ENCODE measurements at places on chromosomes 16 and 17. TPM values are rescaled to one million over a fixed set of nuclear protein-coding genes. Genes with fewer than 3 reads are reported as not detected.

GRCh38 chr16:87581857-87582215 is 20.5 kb upstream of the JPH3 start:
- DNase-seq: no peak

KRT24 gene
- total RNA-seq: not detected

PLD2 gene
- 8.6 TPM for total RNA-seq

HID1 gene
- total RNA-seq: 17.1 TPM

DNA sequence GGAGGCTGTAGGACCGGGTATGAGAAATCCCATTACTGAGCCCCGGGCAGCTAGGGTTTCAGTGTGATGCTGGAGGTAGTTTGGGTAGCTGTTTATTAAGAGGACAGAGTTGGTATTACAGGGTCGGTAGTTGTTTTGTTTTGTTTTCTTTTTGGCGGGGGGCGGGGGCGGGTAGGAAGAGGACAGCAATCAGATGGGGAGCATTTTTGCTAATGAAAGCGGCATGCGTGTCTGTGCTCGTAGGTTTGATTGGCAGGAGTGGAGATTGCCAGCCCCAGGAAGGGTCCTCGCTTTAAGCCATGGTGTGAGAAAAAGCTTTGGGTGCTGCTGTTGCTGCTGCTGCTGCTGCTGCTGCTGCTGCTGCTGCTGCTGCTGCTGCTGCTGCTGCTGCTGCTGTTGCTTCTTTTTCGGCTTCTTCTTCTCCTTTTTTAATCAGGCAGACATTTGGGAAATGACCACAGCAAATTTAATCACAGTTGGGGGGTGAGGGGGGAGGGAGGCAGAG is 498.5 kb upstream of the ZFHX3 start:
- DNase-seq: no peak

- no peak for DNase-seq
Measured at GRCh38 chr17:55005520-55005919, 37.0 kb downstream of the STXBP4 start.

ZG16 gene
- total RNA-seq: not detected

DNA sequence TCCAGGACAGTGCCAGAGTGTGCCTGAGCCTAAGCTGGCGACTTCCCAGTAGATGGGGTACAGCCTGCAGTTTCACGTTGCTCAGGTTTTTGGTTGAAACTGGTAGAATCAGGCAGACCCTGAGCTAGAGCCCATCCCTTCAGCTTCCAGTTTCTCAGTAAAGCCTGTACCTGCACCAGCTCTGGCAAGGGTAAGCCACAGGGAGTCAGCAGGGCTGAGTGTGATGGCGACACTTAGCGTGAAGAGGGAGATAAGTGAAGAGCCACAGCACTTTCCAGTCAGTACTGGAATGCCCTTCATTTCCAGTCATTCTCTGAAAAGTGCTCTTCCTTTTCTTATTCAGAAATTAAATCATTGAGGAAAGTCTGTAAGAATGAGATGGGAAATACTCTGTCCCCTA is 22.4 kb downstream of the PLD6 start:
- no peak for DNase-seq

E4F1 gene
- 27.3 TPM for total RNA-seq

DNA sequence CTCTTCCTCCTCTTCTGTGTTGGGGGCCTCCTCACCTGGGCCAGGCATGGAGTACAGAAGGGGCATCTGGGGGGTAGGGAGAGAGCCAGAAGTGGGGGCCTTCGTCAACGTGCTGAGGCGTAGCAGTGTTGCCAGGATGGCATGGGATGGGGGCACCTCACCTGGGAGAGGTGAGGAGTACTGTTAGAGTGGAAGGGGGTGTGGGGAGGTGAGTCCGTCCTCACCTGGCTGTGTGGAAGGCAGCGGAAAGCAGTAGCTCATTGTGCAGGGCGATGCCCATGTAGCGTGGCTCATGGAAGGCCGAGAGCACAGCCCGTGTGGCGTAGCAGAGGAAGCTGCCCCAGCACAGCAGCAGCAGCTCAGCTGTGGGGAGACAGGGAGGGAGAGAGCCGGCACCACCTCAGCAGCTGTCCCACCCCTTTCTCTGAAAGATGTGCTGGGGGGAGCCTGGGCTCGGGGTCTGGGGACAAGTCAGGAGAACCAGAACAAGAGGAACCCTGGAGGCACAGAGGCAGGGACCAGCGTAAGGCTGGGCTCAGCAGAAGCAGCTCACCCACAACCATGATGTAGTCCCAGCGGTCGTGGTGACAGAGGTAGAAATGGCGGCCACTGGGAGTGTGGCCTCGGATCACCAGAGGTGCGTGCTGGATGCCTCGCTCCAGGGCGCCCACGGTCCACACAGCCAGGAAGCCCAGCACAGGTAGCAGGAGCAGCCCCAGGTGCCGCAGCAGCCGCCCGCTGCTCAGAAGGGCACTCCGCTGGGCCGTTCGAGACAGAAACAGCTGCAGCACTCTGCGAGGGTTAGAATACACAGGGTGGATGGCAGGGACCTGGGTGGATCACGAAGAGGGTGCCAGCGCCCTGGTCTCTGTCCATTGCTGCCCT is 9.0 kb downstream of the GPR179 start:
- DNase-seq: no peak

- no peak for DNase-seq
Measured at GRCh38 chr16:86783636-86784626, 205.6 kb downstream of the FOXL1 start.

- DNase-seq: no peak
Measured at GRCh38 chr16:76265434-76266045, 11.7 kb upstream of the CNTNAP4 start.

GRCh38 chr17:20908313-20909267 is 134.2 kb downstream of the USP22 start:
- DNase-seq: peak; percentile 91

KRTAP4-1 gene
- not detected for total RNA-seq

DNA sequence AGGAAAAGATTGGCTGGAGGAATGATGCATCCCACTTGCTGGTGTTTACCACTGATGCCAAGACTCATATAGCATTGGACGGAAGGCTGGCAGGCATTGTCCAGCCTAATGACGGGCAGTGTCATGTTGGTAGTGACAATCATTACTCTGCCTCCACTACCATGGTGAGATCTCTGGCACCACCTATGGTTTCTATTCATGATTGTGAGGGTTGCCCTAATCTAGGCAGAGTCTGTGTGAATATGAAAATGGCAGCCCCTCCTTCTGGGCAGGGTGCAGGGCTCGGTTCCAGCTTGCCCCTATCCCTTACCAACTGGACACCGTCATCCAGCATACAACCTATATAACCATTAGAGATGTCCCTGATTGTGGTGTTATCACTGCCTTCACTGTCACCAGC is 33.4 kb downstream of the ITGB3 start:
- DNase-seq: no peak

DNA sequence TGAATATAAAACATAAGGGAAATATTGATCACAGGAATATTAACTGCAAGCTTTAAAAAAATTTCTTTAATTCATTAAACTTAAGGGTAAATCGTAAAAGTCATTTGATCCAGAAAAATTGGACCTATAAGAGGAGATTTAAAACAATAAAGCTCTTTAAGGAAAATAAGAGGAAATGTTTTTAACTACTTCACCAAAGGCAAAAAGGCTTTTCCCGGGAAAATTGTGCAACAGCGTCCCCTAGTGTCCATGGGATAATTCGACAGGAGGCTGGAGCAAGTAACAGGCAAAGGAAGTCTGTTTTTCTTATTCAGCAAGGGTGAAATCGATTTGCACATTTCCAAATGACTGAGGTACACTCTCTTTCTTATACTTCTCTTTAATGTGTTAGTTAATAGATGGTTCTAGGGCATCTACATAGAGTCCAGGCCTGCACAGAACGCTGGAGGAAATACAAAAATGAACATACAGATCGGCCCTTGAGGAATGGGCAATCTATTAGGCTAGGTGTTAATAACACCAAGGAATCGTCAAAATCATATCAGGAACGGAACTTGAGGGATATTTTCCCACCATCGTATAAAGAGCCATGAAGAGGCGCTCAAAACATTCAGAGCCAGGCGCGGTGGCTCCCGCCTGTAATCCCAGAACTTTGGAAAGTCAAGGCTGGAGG is 61.4 kb downstream of the ZNF18 start:
- DNase-seq: peak; percentile 40

GRCh38 chr16:55052741-55053415 is 122.2 kb downstream of the IRX5 start:
- no peak for DNase-seq

PLEKHH3 gene
- total RNA-seq: 2.0 TPM

DNA sequence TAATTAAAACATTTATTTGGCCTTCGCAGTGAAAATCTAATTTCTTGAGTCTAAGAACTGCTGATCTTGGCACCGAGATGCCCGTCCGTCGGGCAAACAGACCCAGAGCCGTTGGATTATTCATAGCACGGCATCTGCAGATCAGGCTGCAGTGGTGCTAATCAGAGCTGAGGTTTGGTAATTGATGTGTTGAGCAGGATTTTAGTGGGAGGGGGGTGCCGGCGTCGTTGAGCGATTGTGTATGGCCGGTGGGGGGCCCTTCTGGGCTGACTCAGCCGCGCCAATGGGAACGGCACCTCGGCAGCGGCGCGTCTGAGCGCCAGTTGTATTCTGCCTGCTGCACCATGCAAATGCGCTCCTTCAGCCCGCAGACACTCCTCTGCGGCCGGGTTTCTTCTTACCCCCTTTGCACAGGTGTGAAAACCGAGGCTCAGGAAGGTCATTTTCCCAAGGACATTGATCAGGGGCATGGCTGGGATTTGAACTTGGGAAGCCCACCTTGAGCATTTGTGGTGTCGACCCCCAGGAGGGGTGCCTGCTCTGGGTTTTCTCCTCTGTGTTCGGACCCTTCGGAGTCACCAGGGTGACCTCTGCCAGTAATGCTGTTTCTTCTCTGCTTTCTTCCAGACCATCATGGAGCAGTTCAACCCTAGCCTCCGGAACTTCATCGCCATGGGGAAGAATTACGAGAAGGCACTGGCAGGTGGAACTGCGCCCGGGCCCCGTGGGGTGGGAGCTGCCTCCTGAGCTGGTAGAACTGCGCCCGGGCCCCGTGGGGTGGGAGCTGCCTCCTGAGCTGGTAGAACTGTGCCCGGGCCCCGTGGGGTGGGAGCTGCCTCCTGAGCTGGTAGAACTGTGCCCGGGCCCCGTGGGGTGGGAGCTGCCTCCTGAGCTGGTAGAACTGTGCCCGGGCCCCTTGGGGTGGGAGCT is 18.4 kb downstream of the BAIAP2 start:
- DNase-seq: no peak

- DNase-seq: no peak
Measured at GRCh38 chr16:766008-766819, 5.7 kb downstream of the MSLN start.

GRCh38 chr17:45404870-45405249 is 27.8 kb downstream of the ARHGAP27 start:
- DNase-seq: no peak

GRCh38 chr17:45016823-45017222 is 34.6 kb downstream of the DCAKD start:
- DNase-seq: no peak

CA10 gene
- 39.5 TPM for total RNA-seq

DNA sequence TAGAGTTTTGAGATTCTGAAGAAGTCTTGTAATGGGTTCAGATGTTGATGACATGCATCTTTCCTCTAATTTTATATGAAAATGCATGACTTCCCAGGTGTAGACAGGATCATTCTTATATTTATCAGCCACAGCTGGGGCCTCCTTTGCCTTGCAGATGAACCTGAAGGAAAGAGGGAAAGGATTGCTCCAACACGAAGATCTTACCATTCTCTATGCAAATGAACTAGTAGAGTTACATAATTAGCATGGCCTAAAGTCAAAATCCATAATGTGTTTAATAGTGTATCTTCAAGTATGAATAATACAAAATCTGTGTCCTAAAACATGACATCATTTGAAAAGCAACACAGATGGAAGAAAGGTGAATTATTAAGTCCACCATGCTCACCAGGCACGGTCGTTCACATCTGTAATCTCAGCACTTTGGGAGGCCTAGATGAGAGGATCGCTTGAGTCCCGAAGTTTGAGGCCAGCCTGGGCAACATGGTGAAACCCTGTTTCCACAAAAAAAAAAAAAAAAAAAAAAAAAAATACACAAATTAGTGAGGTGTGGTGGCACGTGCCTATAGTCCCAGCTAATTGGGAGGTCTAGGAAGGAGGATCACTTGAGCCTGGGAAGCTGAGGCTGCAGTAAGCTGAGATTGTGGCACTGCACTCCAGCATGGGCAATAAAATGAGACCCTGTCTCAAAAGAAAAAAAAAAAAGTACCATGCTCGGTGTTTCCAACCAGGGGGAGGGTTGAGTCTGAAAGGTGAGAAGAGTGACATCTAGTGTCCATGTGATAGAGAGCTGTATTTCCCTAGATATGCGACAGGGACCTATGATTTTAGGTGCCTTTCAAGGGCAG is 6.3 kb downstream of the VWA3A start:
- DNase-seq: peak; percentile 11

CSH1 gene
- total RNA-seq: not detected

- DNase-seq: no peak
Measured at GRCh38 chr17:48519427-48519826, 11.4 kb downstream of the HOXB1 start.

DNA sequence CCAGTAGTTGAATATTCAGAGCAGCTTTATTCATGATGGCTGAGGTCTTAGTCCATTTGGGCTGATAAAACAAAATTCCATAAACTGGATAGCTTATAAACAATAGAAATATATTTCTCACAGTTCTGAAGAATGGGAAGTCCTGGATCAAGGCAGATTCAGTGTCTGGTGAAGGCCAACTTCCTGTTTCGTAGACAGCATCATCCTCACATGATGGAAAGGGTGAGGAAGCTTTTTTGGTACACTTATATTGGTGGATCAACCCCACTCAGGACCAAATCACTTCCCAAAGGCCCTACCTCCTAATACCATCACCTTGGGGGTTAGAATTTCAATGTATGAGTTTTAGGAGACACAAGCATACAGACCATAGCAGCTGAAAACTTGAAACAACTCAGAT is 224.2 kb downstream of the CYB561 start:
- no peak for DNase-seq

KRTAP4-6 gene
- total RNA-seq: not detected

DNA sequence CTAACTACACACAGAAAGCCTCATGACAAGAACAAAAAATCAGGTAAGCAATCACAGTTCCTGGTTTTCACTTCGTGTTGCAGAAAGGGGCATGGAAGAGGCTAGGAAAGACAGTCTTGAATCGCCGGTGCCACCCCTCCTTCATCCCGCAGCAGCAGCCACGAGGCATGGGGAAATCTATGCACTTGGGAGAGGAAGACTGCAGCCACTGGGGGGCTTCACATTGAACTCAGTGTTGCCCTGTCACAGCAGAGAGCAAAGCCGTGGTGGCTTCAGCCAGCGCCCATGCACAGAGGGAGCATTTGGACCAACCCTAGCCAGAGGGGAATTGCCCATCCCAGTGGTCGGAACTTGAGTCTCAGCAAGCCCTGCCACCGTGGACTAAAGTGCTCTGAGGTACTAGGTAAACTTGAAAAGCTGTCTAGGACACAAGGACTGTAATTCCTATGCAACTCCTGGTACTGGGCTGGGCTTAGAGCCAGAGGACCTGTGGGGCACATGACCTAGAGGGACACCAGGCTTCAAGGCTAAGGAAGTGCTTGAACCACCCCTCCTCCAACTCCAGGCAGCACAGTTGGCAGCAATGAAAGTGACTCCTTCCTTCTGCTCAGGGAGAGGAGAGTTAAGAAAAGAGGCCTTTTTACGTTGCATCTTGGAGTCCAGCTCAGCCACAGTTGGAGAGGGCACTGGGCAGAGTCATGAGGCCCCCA is 35.2 kb upstream of the ATP2C2 start:
- no peak for DNase-seq

- DNase-seq: no peak
Measured at GRCh38 chr17:42333053-42333452, 44.8 kb downstream of the STAT5A start.

PERCC1 gene
- not detected for total RNA-seq

CMIP gene
- total RNA-seq: 18.8 TPM

GRCh38 chr17:61410141-61411010 is 10.7 kb downstream of the TBX2 start:
- DNase-seq: peak; percentile 82

GRCh38 chr17:78839762-78840529 is 668 bp downstream of the USP36 start:
- DNase-seq: no peak

All from frontal cortex (tissue), 4 donors.